Central memory CD4-positive, alpha-beta T cell (primary cell): ENCODE measurements at places on chromosomes 7 and 10.

GRCh38 chr10:6875269-6875865, 295.3 kb upstream of the PRKCQ start:
- DNase-seq = no peak

GRCh38 chr7:91242097-91242844, 22.0 kb upstream of the FZD1 start:
- no peak for DNase-seq

DNA sequence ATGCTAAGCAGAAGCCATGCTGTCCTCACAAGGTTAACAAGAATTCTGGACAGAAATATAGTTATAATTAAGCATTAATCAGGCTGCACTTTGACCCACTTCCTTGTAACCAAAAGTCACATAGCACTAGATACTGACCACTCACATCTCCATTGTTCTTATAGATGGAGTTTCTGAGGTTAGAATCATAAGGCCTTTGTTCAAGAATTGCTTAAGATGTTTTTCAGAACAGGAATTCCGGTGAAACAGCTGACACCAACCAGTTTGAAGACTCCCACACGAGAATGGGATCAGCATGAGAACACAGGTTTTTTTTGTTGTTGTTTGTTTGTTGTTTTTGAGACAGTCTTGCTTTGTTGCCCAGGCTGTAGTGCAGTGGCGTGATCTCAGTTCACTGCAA, 488.3 kb upstream of the NRP1 start:
- DNase-seq = no peak

DNA sequence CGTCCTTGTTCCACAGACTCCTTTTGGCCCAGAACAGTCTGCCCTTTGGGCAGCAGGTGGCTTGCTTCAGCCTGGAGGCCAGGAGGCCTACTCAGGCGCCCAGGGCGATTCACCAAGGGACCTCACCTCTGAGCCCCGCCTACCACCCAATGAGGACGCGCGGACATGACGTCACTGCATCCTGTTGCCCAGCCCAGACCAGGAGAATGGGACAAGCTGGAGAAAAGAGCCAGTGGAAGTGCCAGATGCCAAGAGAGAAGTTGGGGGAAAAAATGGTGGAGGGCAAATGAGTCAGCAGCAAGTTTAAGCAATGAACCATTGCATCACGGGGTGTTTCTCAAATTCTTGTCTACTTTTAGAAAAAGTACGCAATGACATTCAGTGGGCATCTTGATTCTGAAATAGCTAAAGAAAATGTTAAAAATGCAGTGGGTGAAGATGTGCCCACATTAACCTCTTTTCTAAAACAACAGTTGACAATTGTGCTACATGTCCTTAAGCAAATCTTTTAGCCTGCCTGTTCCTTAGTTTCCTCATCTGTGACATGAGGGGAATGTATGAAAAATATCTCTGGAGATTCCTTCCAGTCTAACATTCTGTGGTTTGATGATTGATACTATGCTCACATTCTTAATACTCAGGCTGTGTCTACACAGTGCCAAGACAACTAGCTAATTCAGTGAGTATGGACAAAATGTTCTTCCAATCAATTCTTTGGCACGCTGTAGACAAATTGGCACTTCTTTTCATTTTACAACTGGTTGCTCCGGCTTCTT, 23.9 kb upstream of the LEP start:
- no peak for DNase-seq

GRCh38 chr7:106968160-106968559, 76.3 kb upstream of the PRKAR2B start:
- no peak for DNase-seq

DNA sequence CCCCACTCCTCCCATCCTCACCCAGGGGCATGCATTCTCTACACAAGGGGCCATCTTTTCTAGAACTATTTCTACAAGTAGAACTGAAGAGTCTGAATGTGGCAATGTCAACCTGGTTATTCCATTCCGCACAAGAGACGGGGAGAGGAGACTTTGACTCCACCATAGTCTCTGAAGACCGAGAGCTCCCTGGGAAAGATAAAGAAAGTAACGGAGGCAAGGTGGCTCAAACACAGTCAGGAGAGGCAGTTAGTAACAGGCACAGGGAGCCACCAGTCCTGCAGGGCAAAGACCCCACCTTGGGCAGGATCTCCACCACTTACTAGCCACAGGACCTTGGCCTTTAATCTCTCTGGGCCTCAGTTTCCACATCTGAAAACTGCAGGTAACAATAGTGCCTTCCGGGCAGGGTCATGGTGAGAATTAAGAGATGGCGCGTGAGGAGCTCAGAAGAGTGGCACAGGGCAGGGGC, 100.3 kb downstream of the TNS3 start:
- no peak for DNase-seq

GRCh38 chr10:52226197-52226847, 87.8 kb upstream of the DKK1 start:
- no peak for DNase-seq

- DNase-seq = no peak
Observed at GRCh38 chr10:88986549-88987242, 3.9 kb upstream of the FAS start.

DNA sequence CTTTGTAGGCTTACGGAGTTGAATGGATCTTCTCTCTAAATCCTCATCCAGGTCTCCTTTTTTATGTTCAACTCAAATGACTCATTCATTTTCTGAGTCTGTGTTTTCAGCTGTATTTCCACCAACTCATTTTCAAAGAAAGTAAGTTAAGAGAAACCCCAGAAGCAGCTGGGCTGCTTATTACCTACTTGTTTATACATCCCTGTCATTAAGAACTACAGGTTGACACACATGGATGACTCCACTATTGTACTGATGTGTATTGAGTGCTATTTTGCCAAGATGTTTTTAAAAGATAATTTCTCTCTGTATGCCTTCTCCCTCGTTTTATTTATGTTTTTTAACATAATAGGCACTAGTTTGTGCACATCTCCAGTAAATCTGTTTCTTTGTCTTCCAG, 41.9 kb downstream of the DGKI start:
- no peak for DNase-seq

DNA sequence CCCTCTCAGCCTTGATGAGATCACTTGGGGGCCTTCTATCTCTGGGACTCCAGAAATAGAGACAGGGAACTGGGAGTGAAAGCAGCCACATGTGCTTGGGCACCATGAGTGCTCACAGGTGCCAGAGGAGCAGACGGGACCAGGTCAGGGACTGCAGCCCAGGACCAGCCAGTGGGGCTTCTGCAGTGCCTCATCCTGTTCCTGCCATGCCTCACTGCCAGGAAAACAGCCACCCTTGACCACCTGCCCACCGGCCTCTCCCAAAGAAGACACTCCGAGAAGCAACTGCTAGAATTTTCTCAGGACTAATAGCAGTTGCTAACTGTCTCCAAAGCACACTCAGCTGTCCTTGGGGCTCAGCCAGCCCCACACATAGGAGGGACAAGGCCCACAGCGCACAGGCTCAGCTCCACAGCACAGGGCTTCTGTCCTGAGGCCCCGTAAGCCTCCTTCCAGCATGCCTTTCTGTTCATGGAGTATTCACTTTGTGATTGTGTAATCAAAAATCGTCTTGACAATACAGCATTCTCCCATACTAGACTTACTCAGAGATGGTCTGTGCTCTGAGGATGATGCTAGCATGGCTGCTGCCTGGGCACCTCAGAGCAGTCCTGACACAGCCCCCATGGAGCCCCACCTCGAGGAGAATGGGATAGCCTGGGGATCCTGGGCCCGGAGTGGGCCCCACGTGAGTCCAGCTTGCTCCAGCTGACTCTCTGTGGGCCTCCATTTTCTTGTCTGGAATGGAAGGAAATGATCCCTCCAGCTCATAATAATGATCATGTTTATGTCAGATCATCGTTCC, 115.7 kb upstream of the RET start:
- no peak for DNase-seq

DNA sequence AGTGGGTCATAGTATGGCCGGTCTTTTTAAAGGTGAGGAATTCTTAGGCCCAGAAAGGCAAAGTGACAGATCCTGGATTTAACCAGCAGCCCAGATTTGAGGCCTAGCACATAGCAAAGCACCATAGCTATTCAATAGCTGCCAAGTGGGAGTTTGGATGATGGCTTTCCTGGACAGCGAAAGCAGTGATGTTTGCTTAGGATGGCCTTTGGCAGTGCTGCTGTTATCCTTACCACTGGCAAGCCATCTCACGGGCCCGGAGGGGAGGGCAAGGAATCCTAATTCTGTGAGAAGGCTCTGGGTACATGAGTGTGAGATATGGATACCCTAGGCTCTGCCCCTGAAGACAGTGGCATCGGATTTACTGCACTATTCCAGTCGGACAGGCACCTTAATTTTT, 50.4 kb downstream of the TCF7L2 start:
- DNase-seq = no peak

GRCh38 chr7:104240401-104240800, 32.6 kb upstream of the ORC5 start:
- DNase-seq = no peak

DNA sequence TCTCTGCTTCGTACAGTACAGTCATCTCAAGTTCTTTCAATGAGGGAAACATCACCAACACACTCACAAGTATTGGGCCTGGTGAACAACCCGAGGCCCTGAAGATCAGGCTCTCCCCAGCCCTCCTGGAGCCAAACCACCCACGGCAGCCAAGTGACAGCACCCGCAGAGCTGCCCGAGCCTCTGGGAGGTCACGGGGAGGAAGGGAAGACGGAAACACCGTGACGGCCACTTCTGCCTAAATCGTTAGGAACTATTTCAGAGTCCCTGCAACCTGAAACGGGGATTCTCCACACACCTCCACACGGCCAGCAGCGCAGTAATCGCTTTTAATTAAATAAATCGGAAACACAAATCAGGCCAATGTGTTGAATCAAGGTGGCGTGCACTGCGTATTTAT, 222.6 kb downstream of the MAD1L1 start:
- DNase-seq = no peak

DNA sequence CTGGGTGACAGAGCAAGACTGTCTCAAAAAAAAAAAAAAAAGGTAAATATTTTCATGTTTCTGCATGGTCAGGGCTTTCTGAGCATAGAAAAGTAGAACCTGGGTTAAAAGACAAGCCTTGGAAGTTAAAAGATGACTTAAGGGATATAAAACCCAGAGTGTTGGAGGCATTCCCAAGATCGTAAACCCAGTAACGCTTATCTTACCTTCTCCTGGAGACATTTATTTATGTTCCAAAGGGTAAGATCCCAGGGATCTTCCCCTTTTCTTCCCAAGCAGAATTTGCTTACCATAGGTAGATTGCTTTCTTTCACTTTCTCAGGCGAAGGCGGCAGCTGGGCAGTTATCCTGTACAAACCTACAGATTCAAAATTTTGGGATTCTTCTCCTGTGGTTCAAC, 22.2 kb downstream of the SUGCT start:
- no peak for DNase-seq

DNA sequence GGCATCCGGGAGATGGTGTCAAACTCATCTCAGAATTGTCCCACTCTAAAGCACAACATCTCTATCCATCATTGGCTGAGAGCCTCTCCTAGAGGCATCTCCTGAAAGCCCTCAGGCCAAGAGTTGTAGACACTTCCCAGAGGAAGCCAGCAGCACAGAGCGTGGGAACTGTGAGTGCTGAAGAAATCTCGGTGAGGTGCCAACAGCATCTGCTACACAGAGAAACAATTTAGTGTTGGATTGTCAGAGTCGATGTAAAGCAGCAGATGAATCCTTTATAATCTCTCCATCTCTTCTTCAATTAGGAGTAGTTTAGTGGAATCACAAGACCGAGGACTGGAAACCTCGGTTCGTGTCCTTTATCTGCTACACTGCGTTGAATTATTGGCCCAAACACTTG, 172.2 kb downstream of the C7orf25 start:
- no peak for DNase-seq

- no peak for DNase-seq
Observed at GRCh38 chr7:107854454-107854853, 36.5 kb upstream of the DLD start.

- DNase-seq = no peak
Observed at GRCh38 chr7:13139436-13139835, 452.0 kb downstream of the ARL4A start.

- DNase-seq = no peak
Observed at GRCh38 chr7:138282997-138283396, 177.1 kb upstream of the TRIM24 start.

GRCh38 chr10:48210966-48211365, 63.5 kb downstream of the FRMPD2 start:
- DNase-seq = no peak

DNA sequence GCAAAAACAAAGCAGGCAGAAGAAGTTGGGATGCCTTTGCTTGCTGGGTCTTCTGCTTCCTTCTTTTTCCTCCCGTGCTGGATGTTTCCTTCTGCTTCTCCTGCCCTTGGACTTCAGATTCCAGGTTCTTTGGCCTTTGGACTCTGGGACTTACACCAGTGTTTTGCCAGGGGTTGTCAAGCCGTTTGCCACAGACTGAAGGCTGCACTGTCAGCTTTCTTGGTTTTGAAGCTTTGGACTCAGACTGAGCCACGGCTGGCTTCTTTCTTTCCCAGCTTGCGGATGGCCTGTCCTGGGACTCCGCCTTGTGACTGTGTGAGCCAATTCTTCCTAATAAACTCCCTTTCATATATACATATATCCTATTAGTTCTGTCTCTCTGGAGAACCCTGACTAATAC, 11.3 kb upstream of the LCOR start:
- DNase-seq = no peak

DNA sequence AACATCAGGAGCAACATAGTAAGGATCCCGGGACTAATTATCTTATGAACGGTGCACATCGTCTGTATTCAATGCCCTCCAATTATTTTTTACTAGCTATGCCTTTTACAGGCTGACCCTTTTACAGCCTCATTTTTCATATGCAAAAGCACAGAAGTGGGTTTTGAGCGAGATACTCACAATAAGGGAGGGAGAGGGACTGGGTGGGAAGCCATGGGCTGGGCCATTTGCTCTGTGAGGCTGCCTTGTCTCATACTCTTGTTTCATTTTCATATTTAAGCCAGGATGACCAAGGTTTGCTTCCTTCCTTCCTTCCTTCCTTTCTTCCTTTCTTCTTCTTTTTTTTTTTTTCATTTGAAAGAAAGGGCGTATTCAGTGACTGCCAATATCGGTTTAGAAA, 259.3 kb downstream of the TRIL start:
- DNase-seq = no peak

- DNase-seq = no peak
Observed at GRCh38 chr10:20893297-20893696, 3.8 kb downstream of the NEBL start.

DNA sequence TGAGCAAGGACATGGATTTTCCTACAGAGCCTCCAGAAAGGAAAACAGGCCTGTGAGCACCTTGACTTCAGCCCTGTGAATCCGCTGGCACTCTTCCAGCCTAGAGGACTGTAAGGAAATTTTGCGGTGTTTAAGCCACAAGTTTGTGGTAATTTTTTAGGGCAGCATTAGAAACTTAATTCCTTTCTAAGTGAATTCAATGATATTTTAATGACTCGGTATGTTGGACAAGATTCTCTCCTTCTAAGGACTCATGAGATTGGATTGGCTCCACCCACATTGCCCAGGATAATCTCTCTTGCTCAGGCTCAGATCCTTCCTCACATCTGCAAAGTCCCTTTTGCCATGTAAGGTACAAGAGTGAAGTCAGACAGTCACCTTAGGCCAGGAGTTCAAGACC, 4.5 kb downstream of the LYZL2 start:
- no peak for DNase-seq

- DNase-seq = no peak
Observed at GRCh38 chr7:155879592-155879991, 67.3 kb upstream of the SHH start.
